DMS53 (cell line): ENCODE measurements at places on chromosomes 12 and 14.

GRCh38 chr12:44537354-44537753, 338.8 kb downstream of the NELL2 start:
- DNase-seq: no peak

GRCh38 chr14:73879027-73879426, 7.6 kb upstream of the ZNF410 start:
- DNase-seq: no peak

DNA sequence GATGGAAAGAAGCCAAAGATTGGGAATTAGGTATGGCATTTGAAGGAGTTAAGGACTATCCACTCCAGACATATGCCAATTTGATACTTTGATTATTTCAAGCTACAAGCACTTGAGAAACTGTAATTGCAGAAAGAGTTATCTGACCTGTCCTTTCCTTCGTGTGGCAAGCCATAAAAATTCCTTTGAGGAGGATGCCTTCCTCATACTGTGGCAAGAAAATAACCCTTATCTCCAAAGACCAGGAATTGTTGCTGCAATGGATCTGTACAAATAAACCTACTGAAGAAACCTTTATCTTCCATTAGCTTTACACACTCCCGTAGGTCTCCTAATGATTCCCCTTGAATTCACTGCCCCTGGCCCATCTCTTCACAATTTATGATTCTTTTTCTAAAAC, 165.1 kb upstream of the AMIGO2 start:
- DNase-seq: no peak

GRCh38 chr14:79764323-79764722, 447.0 kb downstream of the DIO2 start:
- DNase-seq: peak; percentile 77

GRCh38 chr12:95055057-95055456, 18.4 kb downstream of the NR2C1 start:
- no peak for DNase-seq

GRCh38 chr12:116532986-116533342, 26.2 kb upstream of the MAP1LC3B2 start:
- DNase-seq: peak; percentile 93

DNA sequence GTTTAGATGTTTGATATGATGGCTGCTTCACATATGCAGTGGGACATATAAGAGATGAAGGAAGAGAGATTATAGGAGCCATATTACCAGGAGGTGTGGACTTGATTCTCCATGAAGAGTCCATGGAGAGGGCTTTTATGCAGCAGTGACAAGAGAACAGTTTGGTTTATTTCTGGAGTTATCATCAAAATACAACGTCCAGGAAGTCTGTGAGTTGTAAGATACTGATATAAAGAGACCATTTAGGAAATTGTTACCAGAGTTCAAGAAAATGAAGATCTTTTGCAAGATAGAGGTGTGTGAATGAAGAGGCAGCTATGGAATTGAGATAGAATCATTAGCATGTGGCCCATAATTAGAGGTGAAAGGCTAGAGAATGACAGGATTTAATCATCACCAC, 431.7 kb downstream of the NPAS3 start:
- no peak for DNase-seq

DNA sequence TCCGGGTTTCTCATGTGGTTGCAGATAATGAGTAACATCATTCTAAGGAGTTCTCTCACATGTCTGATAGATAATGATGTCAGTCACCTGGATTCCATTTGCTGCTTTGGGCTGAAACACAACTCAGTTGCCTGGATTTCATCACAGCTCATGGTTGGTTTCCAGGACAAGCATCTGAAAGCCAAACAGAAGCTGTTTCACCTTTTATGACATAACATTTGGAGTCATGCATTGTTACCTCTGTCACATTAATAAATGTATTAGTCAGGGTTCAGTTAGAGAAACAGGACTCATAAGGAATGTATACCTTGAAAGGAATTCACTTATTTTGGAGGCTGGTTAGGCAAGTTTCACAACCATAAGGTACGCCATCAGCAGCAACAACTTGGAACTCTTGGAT, 251.9 kb upstream of the ATXN7L3B start:
- peak; percentile 50 for DNase-seq

DNA sequence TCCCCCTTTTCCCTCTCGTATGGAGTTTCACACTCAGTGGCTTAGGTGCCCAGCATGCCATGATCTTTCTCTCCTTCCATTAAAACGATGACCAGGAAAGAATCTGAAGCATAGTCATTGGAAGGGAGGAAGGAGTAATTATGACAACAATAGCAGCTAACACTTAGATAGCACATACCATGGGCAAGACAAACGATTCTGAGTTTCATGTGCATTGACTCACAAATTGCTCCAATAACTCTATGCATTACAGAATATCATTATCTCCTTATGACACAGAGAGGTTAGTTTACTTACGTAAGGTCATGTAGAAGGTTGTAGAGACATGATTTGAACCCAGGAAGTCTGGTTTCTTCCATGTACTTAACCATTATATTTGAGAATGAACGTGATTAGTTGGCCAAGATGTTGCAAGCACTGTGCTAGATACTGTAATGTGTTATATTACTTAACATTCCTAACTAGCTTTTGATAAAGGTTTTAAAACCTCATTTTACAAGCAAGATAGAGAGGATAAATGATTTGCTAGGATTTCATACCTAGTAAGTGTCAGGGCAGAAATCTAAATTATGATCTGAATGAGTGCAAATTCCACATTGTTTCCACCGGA, 162.4 kb downstream of the CAND1 start:
- no peak for DNase-seq

DNA sequence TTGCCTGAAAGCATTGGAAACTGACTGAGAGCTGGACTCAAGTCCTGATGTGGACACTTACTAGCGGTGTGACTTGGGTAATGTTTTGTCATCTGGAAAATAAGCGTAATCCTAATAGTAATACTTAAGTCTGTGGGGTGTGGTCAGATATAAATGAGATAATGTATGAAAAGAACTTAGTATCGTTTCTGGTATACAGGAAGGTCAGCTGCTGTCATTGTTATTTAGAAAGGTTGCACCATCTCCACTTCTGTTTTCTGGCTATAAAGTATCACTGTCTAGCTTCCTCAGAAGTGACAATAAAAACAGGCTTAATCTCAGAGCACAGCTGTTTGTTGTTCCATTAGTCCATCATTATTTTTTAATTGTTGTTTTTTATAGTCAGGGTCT, 34.1 kb upstream of the TUBA1C start:
- no peak for DNase-seq

- no peak for DNase-seq
Observed at GRCh38 chr14:99509871-99510555, 28.8 kb downstream of the CCNK start.

GRCh38 chr14:38883127-38883526, 219.9 kb downstream of the SEC23A start:
- DNase-seq: peak; percentile 48

- DNase-seq: no peak
Observed at GRCh38 chr12:12881151-12881909, 10.0 kb upstream of the GPRC5A start.

GRCh38 chr12:93136253-93137055, 207.4 kb upstream of the EEA1 start:
- no peak for DNase-seq

DNA sequence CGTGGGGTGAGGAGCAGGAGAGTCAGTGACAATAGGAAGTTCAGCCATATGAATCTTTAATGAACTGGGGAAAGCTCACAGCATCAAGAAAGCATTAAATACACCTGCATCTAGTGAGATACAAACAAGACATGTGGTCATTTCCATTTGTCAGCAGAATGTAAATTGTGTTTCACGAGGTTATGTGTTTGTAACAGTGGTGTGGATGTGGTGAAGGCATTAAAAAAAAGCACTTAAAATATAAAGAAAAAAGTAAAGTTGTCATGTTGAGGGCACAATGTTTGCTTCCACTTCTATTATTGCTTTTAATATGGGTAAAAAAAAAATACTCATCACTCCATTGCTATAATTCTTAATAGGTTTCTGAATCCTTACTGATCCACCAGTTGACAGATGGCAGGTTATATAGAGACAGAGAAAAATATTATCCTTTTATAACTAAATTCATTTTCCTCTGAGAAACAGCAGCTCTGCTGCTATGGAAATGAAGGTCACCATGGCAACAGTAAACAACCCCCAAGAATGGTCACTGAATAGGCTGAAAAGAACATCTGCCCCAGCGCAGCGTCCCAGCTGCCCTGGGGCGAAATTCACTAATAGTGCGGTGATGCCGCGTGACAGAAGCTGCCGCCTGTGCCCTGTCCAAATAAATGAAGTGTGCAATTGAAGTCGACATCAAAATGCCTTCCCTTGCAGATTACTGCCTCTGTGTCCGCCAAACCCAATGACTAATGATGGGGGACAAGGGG, 226.1 kb downstream of the FOXN3 start:
- DNase-seq: peak; percentile 95

GRCh38 chr14:71589609-71590008, 342.6 kb upstream of the RGS6 start:
- DNase-seq: no peak

- DNase-seq: no peak
Observed at GRCh38 chr12:101671157-101671791, 26.2 kb upstream of the CHPT1 start.

GRCh38 chr12:53868511-53868986, 70.1 kb upstream of the HOXC13 start:
- no peak for DNase-seq

DNA sequence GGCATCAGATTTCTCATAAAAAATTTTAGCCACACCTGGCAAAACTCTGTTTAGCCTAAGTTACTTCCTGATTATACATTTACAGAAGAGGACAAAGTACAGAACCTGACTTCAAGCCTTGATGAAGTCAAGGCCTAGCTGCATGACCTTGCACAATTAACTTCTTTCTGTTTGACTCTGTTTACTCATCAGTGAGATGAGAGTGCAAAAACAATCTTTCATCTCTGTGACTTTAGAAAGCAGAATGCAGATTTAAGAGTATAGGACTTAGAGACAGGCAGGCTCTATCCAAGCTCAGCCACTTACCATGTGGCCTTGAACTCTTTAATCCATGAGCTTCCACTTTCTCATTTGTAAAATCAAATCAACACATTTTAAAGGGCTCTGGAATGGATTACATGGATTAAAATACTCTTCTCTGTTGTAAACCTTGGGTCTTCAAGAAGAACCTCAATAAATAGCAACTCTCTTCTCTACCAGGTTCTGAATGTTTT, 1178.9 kb downstream of the FLRT2 start:
- DNase-seq: peak; percentile 40

DNA sequence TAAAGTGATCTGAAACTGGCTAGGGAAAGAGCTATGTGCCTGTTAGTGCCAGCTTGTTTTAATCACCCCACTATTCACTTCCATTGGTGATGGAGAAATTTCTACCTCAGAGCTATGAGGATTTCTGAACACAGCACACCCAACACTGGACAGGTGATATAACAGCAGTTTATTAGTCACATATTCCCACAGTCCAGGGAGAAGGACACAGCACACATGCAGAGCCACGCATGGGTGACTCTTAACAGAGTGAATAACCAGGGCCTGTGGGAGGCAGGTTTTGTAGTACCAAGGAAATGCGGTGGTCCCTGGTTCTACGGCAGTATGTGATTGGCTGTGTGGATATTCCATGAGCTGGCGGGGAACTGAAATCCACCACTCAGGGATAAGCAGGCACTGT, 455.1 kb downstream of the BTG1 start:
- DNase-seq: peak; percentile 17

DNA sequence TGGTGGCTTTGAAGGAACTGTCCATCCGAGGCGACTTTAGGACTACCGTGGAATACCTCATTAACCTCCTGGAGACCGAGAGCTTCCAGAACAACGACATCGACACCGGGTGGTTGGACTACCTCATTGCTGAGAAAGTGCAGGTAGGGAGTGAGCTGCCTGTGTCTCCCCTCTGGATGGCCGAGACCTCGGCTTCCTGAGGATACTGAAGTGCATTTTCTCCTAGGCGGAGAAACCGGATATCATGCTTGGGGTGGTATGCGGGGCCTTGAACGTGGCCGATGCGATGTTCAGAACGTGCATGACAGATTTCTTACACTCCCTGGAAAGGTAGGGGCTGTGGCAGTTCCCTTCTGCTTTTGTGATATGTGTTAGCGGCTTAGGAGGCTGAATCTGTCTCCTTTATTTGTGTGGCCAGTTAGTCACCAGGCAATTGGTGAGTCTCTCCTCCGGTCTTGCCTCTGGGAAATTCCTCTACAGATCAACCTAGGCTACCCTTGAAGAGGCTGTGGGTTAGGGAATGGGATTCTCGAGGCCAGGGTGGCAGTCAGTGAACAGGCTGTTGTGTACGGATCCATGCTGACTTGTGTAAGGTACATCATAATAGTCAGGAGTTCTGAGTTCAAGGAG, 75.3 kb downstream of the ACACB start:
- DNase-seq: no peak

GRCh38 chr12:65022421-65022820, 98.7 kb downstream of the WIF1 start:
- no peak for DNase-seq

DNA sequence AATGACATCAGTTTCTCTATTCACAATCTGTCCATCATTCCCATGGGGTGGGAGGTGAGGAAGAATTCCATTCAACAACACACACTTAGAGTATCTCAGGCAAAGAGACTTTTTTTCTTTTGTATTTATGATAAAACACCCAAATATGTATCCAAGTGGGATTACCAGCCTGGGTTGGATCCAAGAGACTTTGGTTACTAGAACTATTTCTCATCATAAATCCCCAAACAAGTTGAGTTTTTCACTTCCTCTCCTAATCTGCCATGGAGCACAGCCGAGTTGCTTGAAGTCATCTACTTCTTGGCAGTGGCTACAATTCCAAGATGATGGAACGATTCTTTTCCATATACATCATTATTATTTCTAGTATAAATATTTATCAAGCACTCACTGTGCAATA, 209.2 kb upstream of the HMGA2 start:
- no peak for DNase-seq

- DNase-seq: no peak
Observed at GRCh38 chr12:3888659-3889058, 15.5 kb upstream of the PARP11 start.

- no peak for DNase-seq
Observed at GRCh38 chr12:28484156-28484555, 293.9 kb downstream of the CCDC91 start.

DNA sequence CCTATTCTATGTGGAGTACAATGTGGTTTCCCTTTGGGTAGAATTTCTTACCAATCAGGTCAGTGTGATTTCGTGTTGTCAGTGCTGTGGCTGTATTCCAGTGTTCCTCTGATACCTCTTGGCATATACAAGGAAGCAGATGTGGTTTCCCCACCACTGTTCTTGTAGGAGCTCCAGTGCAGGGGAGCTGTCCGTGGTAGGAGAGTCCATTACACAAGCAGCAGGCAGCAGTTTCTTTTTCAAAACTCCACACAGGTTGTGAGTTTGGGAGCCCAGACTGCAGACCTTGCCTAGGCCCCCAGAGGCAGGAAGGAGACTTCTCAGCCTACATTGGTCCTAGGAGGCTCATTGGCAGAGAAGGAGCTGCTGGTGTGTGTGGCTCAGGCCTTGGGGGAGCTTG, 452.8 kb downstream of the AACS start:
- no peak for DNase-seq

DNA sequence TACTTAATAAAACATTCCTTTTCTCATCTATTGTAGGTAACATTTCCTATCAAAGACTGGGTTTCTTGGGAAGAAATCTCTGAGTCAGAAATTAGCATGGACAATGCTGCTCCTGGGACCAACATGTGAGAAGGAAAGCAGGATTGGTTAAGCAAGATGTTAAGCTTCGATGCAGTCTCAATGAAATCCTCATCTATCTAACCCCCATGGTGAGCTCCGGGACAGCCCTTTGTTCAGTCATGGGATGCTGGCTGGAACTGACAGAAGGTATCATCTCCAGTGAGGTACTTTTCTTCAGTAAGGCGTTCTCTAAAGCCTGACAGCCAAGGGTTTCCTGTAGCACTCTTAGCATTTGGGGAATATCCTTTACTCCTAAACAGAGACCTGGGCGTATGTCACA, 82.8 kb upstream of the SINHCAF start:
- DNase-seq: no peak
